ENCODE measurements at places on chromosomes 12 and 14.

- DNase-seq, result no peak
Observed at GRCh38 chr12:113808095-113808951, 157.8 kb downstream of the RBM19 start.

- no peak for DNase-seq
Observed at GRCh38 chr12:57738661-57739237, at the start of gene AGAP2. TSS of gene AGAP2 (minus strand) at chr12:57738742. CDS start at chr12:57738246, 496 bp downstream.

- no peak for DNase-seq
Observed at GRCh38 chr14:92575061-92575747, 61.6 kb downstream of the RIN3 start.

GRCh38 chr12:120363274-120363855 lies 5.6 kb downstream of the MSI1 start:
- DNase-seq, result no peak
